ENCODE measurements at places on chromosomes 2 and 18.

GRCh38 chr2:219120082-219120481 lies 40.5 kb downstream of the NHEJ1 start:
- DNase-seq = no peak

DNA sequence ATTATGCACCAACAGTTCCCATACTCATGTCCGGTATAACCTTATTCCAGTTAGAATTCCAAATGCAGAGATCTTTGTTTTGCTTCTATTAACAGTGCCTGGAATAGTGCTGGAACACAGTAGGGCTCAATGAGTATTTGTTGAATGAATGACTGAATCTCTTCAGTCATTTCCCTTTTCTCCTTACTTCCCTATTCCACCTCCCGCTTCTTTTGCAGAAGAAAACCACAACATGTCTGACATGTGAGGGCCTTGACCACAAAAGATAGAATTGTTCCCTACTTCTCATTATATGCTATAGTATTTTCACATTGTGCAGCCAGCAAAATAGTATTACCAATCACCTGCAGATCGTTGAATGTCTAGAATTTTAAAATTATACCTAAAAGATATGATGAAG lies 19.5 kb upstream of the HNRNPLL start:
- DNase-seq = no peak

DNA sequence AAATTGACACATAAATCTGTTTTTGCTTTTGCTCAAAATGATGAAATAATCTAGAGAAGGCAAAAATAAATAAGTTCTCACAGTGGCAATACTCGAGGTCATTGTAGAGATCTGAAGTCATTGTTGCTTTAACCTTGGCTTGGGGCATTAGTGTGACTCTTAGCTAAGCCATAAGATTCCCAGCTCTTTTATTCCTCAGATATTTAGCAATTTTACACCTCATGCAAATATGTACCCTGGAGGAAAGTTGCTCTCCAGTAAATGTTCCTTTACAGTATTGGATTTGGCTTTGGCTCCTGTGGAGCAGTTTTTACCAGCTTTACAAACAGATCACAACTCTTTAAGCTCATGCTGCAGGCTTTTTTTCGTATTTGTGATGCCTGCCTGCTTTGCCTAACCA lies 134.2 kb upstream of the NABP1 start:
- DNase-seq = no peak

DNA sequence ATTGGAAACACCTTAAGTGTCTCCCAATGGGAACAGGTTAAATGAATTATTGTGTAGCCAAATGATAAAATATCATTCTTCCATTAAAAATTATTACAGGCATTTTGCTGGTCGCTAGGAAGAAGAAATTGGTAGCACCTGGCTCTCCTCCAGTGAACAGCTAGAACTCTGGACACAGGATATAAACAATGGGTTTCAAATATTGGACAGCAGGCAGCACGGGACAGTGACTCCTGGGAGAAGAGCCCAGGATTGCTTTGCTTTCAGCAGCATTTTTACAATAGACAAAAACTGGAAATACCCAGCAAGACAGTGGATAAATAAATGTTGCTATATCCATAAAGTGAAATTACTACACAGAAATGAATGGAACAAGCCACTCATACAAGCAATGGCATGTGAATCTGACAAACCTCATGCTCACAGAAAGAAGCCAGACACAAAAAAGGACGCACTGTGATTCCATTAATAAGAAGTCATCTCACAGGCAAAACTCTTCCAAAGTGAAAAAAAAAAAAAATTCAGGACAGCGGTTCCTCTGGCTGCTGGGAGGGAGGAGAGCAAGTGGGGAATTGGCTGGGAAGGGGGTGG lies 50.5 kb downstream of the LAMA1 start:
- DNase-seq = no peak

- DNase-seq = peak; percentile 26
These were observed 20.4 kb upstream of the PAPOLG start for GRCh38 chr2:60735496-60736250.

DNA sequence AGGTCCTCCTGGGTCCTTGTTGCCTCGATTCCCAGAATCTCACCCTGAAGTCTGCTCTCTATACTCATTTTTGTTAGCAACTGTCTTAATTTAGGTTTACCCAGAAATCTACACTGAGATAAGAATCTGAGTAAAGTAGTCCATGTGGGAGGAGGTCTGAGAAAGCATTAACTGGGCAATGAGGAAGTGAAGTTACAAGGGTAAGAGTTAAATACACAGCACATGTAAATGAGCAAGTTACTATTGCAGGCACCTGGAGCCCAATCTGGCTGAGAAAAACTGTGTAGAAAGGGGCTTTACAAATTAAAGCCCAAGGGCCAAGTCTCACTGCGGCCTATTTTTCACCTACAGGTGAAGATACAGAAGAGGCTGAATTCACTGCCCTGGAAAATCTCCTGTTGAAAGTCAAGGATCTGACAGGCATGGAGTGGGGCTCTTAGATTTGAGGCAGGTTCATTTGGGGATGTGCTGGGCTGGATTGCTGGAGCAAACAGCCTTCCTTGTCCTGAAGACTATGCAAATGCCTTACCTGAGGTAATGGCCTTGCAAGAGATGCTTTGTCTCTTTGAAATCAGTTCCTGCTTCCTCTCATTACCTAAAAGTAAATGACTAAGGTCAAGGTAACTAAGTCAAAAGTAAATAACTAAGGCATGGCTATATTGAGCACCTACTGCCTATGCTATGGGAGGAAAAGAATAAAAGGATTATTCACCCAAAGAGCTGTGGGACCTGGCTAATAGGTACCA lies 84.4 kb upstream of the DYNAP start:
- DNase-seq = no peak

DNA sequence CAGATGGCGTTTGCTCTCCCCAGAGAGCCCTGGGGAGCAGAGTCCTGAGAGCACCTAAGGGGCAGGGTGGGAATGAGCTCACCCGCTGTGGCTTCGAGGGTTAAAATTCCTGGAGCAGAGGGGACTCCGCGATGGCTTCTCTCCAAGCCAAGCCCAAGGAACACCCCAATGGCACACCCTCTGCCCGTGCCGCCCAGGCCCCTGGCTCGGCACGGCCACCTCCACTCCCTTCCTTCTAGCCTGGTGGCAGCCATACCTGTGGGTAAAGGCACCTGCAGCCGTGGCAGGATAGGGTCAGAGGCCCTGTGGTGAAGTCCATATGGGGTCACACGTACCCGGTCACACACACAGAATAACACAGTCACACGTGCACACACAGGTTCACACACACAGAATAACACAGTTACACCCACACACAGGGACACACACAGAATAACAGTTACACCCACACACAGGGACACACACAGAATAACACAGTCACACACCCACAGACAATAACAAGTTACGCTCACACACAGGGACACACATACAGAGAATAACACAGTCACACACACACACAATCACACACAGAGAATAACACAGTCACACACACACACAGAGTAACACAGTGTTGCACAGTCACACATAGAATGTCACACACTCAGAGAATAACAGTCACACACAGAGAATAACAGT lies 50.5 kb downstream of the RAMP1 start:
- peak; percentile 43 for DNase-seq

DNA sequence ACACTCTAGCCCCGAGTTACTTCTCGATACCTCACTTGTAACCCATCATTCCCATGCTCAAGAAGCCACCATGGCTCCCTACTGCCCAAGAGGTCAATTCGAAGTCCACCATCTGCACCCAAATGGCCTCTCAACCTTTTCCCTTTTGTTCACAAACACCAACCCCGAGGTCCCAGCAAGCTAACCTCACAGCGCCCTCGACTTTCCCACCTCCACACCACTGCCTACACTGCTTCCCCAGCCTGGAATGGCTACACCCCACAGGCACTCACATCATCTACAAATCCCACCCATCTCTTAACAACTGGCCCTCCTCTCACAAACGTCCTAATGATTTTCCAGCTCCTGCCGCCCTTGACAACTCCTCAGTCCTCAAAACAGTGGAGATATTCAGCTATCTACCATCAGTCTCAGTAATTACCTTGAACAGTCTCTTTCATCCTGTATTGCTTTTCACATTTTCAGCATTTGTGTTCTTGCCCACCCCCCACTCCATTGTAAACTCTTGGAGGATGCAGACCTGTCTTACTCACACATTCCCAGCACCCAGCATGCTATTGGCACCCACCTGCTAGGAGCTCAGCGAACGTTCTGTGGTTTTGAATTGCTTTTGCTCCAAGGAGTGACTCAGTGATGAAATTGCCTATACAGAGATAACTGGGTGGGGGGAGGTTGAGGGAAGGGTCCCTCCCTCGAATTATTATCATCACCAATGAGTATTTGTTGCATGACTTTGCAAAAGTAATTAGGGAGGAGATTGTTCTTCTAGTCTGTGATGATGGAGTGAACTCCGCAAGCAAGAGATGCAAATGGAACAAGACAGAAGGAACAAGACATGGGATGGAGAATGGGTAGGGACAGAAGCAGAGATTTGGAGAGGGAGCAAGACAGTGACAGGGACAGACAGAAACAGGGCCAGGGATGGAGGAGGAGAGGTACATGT lies 106.8 kb downstream of the CYP26B1 start:
- DNase-seq = no peak

DNA sequence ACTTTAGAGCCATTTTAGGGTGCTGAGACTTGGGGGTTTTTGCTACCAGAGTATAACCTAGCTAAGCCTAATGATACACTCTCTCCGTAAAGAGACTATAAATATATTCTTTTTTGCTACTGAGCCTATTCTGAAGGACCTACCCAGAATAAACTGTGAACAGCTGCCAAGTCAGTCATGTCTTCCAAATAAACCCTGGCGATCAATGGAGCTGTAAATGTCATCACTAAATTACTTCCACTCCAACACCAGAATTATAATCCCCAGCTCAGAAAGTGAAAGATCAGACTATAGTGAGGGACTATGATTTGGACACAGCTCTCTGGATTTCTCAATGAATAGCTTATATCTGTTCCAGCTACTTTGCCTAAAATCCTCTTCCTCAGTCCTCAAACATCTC lies 178.9 kb downstream of the METTL4 start:
- no peak for DNase-seq

GRCh38 chr2:190981733-190982132 lies 32.2 kb downstream of the STAT1 start:
- no peak for DNase-seq

DNA sequence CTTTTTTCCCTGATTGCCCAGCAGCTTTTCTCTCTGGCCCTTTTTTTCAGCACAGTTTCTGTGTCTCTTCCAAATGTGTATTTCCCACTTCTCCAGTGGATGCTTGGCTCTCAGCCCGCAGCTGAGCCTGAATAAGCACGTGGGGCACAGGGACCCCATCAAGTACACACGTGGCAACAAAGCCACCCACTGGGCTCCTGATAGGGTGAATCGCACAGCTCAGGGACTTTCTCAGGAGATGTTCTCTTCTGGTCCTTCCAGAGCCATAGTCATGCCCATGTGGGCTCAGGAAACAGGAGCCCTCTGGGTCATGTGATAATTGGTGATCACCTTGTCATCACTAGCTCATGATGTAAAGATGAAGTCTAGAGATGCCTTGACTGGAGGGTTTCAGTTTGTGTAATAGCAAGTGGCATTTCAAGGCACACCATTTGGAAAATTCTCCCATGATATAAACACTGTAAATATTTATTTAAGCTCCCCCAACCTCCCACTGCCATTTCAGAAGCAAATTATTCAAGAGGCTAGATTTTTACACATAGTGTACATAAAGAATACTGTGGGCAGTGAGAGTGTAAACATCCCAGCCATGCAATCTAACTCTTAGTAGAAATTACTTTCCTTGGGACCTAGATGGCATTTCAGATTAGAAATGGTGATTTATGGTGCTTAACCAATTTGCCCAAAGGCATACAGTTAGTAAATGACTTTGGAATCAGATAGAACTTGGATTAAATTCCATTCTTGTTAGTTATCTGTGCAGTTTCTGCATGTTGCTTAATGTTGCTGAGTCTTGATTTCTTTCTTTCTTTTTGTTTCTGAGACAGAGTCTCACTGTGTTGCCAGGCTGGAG lies 597.5 kb downstream of the SLC4A3 start:
- DNase-seq = no peak

DNA sequence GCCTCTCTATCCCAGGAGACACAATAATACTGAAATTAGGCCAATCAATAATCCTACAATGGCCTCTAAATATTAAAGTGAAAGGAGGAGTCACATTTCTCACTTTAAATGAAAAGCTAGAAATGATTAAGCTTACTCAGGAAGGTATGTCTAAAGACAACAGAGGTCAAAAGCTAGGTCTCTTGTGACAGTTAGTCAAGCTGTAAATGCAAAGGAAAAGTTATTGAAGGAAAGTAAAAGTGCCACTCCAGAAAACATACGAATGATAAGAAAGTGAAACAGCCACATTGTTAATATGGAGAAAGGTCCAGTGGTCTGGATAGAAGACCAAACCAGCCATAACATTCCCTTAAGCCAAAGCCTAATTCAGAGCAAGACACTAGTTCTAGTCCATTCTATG lies 9.5 kb downstream of the SESTD1 start:
- DNase-seq = no peak

- no peak for DNase-seq
These were observed 7.7 kb downstream of the LPIN1 start for GRCh38 chr2:11753886-11754699.

DNA sequence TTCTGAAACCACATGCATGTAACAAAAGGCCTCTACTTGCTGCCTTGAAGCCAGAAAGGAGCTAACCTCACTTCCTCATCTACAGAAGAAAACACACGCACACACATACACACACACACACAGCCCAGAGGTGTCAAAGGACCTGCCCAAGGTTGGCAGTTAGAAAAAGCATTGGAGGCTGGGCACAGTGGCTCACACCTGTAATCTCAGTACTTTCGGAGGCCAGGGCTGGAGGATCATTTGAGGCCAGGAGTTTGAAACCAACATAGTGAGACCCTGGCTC lies 125.9 kb upstream of the RNF152 start:
- no peak for DNase-seq

DNA sequence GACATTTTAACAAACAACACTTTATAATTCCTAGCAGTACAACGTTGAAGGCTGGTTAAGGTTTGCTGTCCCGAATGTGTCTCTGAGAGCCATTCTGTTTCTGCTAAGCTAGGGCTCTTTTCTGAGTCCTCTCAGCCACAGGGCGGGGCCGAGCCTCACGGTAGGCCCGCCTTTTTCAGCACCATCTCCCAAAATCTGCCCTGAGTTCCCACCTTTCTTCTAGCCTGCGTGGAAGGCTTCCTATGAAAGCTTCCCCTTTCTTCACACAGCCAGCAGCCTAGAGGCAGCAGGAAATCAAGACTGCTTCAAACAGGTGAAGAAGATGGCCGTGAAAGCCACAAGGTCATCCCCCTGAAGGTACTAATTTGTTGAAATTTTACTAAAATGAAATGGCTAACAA lies 255.5 kb downstream of the CDH2 start:
- DNase-seq = no peak

- no peak for DNase-seq
These were observed 97.6 kb upstream of the TMEM178A start for GRCh38 chr2:39568116-39568515.

DNA sequence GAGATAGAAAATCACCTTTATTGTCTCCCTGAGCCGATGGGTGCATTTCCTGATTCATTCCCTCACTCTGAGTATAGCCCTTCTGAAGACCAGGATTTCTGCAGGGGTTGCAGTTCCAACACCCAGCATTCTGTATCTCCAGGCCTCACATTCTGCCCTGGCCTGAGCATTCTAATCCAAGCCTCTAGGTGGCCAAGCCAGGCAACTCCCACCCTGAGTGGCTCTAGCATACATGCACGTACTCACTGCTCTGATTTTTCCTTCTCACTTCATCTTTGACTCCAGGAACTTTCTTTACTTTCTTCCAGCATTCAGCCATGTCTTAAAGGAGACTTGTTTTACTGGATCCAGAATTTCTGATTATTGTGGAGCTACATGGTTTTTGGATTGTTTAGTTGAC lies 100.7 kb upstream of the STK39 start:
- DNase-seq = no peak

GRCh38 chr18:61643884-61644647 lies 248.7 kb downstream of the RNF152 start:
- DNase-seq = no peak
